Caki2 (cell line): ENCODE measurements at places on chromosomes 6 and 20.

DNA sequence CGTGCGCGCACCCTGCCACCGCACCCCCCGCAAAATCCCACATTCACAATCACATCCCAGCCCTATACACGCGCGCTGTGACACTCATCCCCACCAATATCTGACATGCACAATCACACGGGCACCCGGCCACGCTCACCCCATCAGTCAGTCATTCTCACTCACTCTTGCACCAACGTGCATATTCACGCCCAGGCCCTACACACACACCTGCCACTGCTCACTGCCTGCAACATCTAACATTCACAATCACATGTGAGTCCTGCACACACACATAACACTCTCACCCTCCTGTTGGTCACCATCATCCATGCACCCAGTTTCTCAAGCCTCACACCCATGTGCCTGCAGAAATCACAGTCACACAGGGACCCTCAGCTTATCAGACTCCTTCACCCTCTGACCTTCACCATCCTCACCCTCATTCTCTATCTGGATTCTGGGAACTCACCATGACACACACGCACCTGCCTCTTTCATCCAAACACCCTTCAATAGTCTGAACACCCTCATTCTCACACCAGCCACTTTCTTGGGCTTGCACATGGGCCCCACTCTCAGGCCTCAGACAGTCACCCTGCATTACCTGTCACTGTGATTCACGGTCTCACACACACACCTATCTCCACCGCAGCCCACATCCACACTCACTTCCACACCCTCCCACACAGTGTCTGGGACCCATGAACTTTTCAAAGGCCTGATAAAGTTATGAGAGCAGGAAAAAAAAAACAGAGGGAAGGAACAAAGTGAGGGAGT is 748 bp upstream of the ATP9A start:
- peak; percentile 62 for DNase-seq

GRCh38 chr20:58693226-58694006 is 816 bp downstream of the NPEPL1 start:
- peak; percentile 44 for DNase-seq

DNA sequence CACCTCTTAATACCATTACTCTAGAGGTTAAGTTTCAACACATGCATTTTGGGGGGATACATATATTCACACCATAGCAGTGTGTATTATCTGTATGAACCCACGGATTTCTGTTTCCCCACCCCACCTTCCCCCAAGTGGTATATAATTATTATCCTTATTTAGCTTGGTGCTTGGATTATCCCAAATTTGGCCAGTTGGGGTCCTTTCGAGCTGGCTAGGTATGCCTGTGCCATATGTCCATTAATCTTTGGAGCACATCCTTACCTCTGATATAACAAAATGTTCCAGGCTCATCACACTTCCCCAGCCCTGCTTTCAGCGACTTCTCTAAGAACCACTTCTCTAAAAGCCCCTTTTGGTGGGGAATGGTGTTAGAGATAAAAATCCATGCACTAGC is 118.7 kb upstream of the MLIP start:
- no peak for DNase-seq

DNA sequence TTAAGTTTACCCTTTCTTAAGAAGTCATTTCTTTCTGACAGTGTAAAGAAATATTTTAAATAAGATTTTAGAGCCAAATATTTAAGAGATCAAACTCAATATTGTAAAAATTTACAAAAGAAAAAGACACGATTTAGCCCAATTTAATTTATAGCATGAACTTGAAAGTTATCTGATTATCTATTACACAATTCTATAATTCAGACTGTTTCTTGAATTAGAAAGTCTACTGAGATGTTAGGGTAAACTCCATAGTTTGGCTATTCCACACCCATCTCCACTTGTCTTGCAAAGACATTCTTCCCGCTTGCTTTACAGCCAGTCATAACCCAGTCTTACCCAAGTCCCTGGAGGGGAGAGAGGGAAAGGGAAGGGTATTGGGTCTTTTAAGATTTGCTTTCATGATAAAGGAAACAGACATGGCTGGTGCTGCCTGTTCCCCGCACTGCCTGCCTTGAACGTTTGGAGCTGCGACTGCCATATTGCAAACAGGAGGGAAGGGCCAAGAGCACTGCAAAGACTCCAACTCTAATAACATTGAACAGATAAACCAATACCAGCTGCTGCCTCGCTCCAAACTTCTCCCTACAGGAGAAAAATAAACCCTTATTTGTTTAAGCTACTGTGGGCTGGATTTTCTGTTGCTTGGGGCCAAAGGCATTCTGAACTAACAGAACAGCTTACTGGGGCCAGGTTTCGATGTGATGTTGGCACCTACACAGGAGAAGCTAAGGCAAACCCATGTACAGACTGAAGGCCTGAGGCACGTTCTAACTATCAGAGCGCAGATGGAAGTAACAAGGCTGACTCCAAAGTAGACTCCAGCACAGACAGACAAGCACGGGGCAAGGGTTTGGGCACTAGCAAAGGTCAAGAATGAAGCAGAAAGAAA is 552.3 kb upstream of the JARID2 start:
- DNase-seq = no peak

GRCh38 chr6:65999288-65999791 is 292.3 kb upstream of the EYS start:
- no peak for DNase-seq

DNA sequence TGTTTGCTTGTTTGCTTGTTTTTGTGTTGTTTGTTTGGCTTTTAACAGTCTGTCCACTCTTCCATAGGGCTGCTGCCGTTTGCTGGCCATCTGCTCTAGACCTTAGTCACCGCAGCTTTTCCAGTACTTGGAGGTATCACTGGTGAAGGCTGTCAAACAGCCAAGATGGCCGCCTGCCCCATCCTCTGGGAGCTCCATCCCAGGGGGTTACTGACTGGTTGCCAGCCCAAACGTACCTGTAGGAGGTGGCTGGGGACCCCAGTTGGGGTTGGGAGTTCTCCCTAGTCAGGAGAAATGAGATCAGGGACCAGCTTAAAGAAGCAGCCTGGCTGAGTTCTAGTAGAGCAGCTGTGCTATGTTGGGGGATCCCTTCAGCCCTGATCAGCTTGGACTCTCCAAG is 418.4 kb downstream of the KHDRBS2 start:
- no peak for DNase-seq

DNA sequence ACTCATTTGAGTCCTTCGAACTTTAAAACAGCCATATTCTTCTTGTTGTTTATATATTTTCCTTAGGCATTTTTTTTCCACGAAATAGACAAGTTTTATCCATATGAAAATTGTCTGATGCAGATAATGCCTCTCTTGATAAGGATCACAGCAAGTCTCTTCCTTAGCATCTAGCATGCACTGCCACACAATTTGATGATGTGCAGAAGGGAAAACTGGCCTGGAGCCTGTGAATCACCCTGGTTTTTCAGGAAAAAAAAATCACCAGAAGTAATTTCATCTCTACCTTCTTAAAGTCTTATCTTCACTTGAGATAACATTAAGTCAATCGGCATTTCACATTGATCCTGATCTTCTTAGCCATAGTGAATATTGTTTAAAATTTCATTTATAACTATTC is 199.8 kb downstream of the TENT5A start:
- no peak for DNase-seq

GRCh38 chr20:5531318-5532081 is 214.7 kb upstream of the PROKR2 start:
- no peak for DNase-seq

- DNase-seq = no peak
These were observed 152.0 kb downstream of the CEBPB start for GRCh38 chr20:50342638-50343102.
